ENCODE measurements at places on chromosomes 1 and 21.

GRCh38 chr21:45891388-45892155 is 90.0 kb upstream of the COL6A1 start:
- no peak for DNase-seq

DNA sequence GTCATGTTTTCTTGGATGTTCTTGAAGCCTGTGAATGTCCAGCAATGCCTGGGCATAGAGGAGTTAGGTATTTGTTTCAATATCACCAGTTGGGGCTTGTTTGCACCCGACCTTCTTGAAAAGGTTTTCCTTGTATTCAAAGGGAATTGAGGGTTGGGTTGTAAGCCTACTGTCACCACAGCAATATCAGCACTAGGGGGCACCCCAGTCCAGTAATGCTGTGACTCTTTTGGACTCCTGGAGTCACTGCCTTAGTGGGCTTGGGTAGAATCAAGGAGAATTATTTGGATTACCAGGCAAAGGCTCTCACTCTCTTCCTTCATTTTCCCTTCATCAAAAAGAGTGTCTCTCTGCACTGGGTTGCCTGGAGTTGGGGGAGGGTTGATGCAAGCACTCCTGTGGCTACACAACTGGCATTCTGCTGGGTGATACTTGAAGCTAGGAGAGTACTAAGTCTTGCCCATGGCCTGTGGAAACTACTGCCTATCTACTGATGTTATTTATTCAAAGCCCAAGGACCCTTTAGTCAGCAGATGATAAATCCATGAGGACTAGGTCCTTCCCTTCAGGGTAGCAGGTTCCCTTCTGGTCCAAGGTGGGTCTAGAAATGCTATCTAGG is 34.5 kb downstream of the OR10R2 start:
- DNase-seq, result no peak

- no peak for DNase-seq
Measured at GRCh38 chr1:92544756-92545165, 58.0 kb upstream of the GFI1 start.

GRCh38 chr1:15833842-15834405 is 13.6 kb upstream of the SPEN start:
- no peak for DNase-seq

- no peak for DNase-seq
Measured at GRCh38 chr1:12184008-12184681, 17.4 kb downstream of the TNFRSF1B start.

DNA sequence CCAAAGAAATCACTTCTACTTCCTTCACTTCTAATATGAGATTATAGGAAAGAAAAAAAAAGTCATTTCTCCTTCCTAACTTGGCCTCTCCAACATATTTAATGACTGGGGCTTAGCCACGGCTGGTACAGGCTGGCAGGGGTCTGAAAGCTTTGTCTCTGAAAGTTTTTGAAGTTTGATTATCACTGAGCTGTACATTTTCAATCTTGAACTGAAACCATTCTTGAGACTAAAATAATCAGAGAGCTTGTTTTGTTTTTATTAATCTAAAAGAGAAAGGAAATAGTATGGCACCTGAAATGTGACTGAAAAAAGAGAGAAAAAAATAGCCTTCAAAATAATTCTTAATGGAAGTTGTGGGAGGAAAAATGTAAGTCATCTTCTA is 3.8 kb upstream of the KRTAP19-8 start:
- no peak for DNase-seq

- no peak for DNase-seq
Measured at GRCh38 chr1:4668743-4669700, 14.6 kb downstream of the AJAP1 start.

DNA sequence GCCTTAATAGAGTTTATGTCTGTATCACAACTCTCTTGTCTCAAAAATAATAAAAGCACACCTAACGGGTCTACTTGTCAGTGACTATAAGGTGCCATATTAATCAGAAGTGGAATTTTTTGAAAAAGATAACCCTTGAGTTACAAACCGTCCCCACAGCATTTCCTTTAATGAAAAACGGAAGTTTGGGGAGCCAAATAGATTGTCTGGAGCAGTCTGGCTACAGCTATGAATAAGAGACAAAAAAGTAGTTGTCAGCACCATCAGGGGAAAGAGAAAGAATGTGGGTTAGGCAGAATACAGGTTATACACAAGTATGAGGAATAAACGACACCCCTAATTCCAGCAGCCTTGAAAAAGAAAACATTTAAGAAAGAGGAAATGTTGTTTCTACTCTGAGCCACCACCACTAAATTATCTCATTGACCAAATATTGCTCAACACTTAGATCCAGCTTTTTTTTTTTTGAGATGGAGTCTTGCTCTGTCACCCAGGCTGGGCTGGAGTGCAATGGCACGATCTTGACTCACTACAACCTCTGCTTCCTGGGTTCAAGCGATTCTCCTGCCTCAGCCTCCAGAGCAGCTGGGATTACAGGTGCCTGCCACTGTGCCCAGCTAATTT is 29.4 kb upstream of the USP24 start:
- no peak for DNase-seq

- DNase-seq, result no peak
Measured at GRCh38 chr1:65067491-65068201, 80.4 kb upstream of the AK4 start.

DNA sequence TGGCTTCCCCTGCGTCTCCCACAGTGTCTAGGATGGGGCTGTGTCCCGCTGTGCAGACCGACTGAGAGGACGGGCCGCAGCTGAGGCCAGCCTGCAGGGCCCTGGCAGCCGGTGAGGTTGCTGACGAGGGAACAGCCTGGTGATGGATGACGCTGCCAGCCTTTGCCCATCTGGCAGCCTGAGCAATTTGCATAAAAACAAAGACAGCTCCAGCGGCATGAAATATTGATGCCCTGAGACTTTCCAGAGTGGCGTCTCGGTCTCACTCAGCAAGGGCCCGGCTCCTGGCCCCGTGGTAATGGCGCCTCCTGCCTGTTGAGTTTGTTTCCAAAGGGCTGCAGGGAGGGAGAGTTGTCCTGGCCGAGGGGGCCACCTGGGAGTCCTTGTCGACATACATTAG is 19.1 kb upstream of the KCNA10 start:
- DNase-seq, result no peak

DNA sequence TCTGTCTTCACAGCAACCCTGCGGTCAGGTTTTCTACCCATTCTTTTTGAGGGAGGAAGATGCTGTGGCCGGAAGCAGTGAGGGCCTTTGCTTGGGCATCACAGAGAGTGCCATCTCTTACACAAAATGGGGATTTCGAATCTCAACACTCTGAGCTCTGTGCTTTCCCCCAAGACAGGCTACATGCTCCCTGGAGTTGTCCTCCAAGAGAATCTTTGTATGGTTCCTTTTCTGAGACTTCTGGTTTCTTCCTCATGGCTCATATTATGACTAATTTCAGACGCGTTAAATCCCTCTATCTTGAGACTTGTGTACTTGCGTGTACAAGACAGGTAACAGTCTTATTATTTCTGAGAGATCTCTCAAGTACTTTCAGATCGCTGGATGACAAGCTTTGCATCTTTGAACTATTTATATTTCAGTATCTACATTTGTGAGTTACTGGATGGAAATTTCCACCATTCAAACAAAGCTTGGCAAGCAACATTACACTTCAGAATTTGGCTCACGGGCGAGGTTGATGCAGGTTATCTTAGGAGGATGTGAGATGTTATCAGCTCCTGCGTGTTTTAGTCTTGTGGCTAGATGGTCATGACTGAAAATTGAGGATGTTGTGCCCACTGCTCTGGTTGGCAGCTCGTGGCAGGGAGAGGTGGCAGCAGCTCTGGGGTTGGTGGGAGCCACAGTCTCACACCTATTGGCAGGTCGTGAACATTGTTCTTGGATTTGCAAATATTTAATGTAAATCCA is 19.4 kb downstream of the ABCG1 start:
- no peak for DNase-seq

GRCh38 chr1:16396591-16396990 is 29.5 kb downstream of the SZRD1 start:
- DNase-seq, result no peak

- no peak for DNase-seq
Measured at GRCh38 chr1:147719711-147720225, 40.6 kb downstream of the GJA5 start.

DNA sequence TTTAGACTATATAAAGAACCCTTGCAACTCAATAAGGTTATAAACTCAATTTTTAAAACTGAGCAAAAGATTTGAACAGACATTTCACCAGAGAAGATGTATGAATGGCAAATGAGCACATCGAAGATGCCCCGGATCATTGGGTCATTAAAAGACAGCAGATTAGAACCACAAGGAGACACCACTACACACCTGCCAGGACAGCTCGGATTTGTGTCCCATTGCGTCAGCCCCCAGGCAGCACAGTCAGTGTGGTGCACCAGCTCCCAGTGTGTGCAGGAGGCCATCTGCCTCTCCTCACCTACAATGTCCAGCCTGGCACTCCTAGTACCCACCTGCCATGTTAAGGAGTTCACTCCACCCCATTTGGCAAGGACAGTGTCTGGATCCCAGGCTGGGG is 61.1 kb upstream of the LRP8 start:
- DNase-seq, result no peak

- DNase-seq, result no peak
Measured at GRCh38 chr1:158087320-158087927, 93.3 kb upstream of the CD1D start.

DNA sequence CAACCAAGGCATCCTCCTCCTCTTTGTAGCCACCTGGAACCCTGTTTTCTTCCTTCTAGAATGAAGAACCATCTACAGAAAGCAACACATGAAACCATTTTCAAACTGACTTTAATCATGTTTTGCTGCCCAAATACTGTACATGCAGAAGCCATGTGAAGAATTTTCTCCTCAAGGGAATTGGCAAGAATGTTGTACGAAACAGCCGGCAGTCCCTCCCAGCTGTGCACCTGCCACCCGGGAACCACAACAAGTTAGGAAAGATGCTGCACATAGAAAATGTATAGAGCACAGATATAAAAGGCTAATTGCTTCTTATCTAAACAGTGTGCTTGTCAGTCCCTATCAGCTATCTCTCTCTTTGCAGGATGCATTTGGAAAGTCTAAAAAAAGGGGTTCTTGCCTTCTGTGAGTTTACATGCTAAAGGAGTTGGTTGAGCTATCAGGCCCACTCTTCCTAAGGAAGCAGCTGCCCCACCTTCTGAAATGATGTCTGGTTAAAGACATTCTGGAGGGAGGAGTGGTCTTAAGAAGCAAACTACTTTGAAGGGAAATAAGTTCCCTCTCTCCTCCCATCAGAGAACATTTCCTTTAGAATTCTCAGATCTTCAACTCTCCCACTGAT is 44.8 kb downstream of the RIMS3 start:
- no peak for DNase-seq

DNA sequence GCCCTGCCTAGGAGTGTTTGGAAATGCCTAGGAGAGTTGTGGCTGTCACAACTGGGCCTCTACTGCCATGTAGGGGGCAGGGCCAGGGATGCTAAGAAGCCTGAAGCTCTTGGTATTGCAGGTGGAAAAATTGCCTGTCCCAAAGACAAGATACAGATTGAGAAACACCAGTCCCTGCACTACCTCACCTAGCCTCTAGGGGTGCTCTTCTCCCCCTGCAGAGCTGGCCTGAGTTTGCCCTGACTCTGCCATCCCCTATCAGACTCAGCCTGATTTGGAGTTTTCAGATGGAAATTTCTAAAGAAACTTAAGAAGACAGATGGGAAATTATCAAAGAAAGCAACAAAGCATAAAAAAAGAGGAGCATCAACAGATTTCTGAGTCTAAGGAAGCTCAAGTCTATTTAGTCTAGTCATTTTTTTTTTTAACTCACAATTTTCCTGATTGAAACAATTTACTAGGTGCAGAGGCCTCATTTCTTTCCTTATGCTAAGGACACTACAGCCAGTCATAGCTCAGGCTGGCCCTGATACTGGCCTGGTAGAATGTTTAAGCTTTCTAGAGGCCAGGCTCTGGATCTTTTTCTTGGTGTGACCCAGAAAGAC is 61.4 kb upstream of the LRRN2 start:
- no peak for DNase-seq

GRCh38 chr1:155396874-155397476 is 76.3 kb downstream of the RUSC1 start:
- no peak for DNase-seq

- no peak for DNase-seq
Measured at GRCh38 chr1:5947071-5947821, 45.0 kb downstream of the NPHP4 start.
